Neural progenitor cell (in vitro differentiated cells): ENCODE measurements at places on chromosomes 13 and 19. TPM values are rescaled to one million over a fixed set of nuclear protein-coding genes. Genes with fewer than 3 reads are reported as not detected.

Gene PRPF31
- total RNA-seq: 62.0 and 64.4 TPM in 2 replicates

Gene GDF15
- total RNA-seq: 0.19 and 2.5 TPM in 2 replicates

Gene BICRA
- 6.4 and 15.6 TPM in 2 replicates for total RNA-seq

Gene NEK5
- 0.09 and 0.28 TPM in 2 replicates for total RNA-seq

Gene MAP3K10
- 5.7 and 21.6 TPM in 2 replicates for total RNA-seq
